ENCODE measurements at places on chromosomes 6 and 20. TPM values are rescaled to one million over a fixed set of nuclear protein-coding genes. Genes with fewer than 3 reads are reported as not detected.

The GZF1 gene
- polyA plus RNA-seq: 10.4 TPM

The SLC35F1 gene
- polyA plus RNA-seq: 18.5 TPM

- DNase-seq: no peak
Observed at GRCh38 chr20:36440370-36441026, 100.8 kb upstream of the MYL9 start.

DNA sequence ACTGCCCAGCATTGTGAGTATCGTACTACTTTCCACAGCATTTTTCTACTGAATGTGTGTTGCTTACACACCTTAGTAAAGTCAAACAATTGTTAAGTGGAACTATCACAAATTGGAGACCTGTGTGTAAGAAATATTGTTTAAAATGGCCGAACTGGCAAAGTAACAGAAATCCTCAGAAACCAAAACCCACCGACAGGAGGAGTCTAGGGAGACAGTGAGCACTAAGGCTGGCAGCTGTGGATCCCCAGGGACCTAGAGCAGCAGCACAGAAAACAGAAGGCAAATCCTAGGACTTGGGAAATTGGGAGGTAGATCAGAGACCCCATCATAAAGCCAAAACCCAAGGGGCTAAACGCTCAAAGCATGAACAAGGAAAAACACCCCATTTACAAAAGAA, 69.9 kb downstream of the SESN1 start:
- DNase-seq: no peak

- no peak for DNase-seq
Observed at GRCh38 chr20:4176187-4176586, 160.8 kb upstream of the RNF24 start.

The POU5F1 gene
- polyA plus RNA-seq: 1.3 TPM

DNA sequence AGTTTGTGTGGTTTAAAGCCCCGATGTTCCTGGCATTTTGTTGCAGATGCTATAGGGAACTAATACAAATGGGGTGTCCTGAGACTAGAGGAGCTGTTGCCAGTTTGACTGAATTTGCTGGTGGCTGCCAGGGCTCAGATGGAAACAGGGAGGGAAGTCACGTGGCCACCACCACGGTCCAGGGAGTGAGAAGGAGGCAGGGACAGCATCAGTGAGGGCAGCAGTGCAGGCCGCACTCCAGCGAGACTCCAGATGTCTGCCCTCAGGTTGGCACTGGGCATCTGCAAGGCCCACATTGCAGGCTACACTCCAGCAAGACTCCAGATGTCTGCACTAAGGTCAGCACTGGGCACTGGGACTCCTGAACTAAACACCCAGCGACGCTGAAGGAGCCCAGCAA, 86.2 kb downstream of the RAMACL start:
- DNase-seq: no peak

- no peak for DNase-seq
Observed at GRCh38 chr6:20432692-20433091, 31.0 kb downstream of the E2F3 start.

The RING1 gene
- polyA plus RNA-seq: 42.1 TPM

GRCh38 chr20:32906200-32906599, 47.5 kb downstream of the EFCAB8 start:
- no peak for DNase-seq

DNA sequence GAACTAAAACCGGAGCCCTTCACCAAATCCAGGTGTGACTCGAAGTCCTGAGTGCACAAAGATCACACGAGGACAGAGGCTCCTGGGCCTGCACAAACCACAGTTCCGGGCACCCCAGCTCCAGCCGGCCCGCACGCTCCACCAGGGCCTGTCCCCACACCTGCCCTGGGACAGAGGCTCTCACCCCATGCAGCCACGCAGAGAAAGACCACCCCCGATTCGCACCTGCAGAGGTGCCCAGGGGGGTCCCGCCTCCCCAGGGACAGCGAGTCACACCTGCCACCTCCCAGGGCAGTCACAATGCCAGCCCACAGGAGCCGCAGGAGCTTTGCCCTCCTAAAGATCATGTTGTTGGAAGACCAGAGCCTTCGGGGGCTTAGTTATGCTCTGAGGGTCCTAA, 25.4 kb upstream of the MRGBP start:
- DNase-seq: no peak

DNA sequence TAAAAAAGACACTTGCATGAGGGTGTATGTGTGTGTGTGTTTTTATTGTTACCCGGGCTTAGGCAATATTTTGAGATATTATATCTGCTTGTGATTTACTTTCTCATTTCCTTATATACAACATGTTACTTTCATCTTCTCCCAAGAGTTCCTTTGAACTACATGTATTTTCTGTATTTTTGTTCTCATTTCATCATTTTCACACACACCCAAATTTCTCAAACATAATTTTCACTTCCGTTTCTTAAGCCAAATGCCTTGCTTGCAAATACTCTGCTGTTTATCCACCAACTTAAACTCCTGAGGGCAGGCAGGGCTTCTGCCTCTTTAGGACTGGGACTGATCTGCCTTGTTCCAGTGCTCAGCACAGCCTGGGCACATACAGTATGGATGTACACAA, 69.3 kb upstream of the FYN start:
- no peak for DNase-seq

- no peak for DNase-seq
Observed at GRCh38 chr6:82208913-82209312, 38.6 kb downstream of the IBTK start.

- DNase-seq: no peak
Observed at GRCh38 chr6:136745300-136745699, 47.0 kb downstream of the MAP3K5 start.

The CENPQ gene
- 4.9 TPM for polyA plus RNA-seq

- no peak for DNase-seq
Observed at GRCh38 chr6:99066044-99066443, 118.3 kb upstream of the FBXL4 start.

- DNase-seq: no peak
Observed at GRCh38 chr20:17892189-17892938, 76.2 kb downstream of the SNX5 start.

The ZNF341 gene
- polyA plus RNA-seq: 3.1 TPM

DNA sequence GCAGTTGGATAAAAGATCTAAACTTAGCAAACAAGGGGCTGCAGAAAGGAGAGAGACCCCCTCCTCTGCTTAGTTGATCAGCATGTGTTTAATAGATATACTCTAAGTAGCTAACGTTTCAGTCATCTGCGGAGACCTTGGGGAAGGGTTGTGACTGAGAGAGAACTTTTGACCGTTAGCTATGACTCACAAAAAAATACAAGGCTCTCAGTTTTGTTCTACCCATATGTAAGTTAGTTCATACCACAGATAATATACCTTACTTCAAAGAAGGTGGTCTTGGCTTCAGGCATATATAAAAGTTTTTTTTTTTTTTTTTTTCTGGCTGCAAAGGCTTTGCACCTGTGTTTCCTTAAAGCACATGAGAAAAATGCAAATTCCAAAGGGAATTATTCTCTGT, 258.9 kb downstream of the GJA1 start:
- DNase-seq: peak; percentile 40

The CPXM1 gene
- polyA plus RNA-seq: 98.5 TPM

DNA sequence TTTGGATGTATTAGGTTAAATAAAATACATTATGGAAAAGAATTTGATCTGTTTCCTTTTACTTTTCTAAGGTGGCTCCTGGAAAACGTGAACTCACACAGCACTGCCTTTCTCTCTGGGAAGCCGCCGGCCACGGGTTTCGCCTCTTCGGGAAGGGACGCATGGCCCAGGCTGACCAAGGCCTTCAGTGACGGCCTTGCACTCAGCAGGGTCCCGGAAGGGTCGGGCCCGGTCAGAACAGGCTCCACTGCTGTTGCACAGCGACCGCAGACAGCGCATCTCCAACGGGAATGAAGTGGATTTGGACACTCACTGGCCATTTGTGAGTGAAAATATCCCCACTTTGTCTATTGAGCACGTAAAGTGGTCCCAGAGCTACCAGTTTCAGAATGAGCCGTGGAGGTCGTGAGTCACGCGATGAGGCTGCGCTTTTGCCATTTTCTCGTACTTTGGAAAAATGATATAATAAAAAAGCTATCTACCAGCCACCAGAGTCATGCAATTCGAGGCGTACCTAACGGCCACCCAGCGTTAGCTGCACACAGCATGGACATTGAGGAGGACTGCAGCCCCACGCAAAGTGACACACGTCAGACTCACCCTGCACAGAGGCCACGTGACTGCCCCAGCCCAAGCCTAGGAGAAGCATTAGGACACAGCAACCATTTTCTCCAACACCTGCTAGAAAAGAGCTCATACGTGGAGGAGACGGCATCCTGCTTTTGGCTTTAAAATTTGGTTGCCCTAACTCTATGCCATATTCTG, 244.3 kb downstream of the TTLL2 start:
- DNase-seq: no peak

DNA sequence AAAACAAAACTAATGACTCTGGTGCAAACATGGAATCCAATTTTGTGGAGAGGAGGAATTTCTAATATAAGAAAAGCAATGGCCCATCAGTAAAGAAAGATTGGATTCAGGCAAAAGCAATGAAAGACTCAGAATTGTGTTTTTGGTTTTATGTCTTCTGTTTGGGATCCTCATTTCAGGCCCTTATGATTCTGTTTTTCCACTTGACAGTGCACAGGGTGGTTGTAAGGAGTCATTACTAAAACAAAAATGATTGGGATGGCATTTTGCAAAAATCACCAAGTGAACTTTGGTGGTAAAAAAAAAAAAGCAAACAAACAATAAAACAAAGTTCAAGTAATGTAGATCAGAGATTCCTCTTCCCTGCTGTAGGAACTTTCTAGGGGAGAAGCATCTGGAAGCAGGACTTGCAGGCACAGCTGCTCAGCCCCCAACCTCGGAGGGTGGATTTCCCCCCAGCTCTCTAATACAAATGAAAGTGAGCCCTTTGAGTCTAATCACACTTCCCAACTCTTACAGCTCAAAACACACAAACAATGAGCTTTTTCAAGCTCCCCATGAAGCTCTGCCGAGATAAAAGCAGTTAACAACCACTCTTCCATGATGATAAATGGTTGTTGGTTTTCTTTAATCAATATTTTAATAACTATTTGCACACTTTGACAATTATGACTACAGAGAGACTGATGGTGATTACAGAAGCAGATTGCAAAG, 177.7 kb downstream of the ZDHHC14 start:
- DNase-seq: no peak

GRCh38 chr6:79215213-79215824, 19.2 kb downstream of the HMGN3 start:
- DNase-seq: peak; percentile 58

GRCh38 chr20:2700913-2701620, 8.5 kb downstream of the EBF4 start:
- no peak for DNase-seq

The HLA-DRA gene
- polyA plus RNA-seq: 2.4 TPM

GRCh38 chr6:136525586-136526195, 24.5 kb downstream of the MAP7 start:
- peak; percentile 3 for DNase-seq

DNA sequence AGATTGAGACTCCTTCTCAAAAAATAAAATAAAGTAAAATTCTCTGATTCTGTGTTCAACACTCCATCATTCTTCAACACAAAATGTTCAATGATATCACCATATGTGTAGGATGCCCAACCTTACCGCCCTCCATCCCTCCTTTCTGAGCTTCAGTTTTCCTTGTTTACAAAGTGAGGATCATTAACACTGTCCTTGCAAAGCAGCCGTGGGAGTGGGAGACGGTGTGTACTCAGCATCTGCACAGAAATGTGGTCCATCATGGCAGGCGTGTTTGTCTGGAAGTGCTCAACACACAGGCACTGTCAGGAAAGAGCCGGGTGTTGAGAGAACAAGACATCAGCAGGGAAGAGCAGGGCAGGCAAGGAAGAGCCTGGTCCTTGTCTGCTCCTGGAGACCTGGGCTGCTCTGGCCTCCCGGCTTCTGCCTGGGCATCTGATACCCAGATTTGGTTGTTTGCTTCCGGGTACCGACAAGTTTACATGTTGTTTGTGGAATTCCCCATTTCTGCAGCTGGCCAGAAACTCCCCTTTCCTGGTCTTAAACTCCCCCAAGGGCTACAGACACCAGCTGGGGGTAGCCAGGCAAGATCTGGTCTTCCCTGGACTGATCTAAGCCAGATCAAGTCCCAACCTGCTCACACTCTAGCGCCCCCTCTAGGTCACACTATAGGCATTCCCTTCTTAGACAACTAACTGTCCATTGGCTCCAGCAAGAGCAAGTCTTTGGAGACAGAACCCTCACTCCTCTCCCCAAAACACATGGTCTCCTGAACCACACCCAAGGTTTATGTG, 26.7 kb upstream of the TTPAL start:
- no peak for DNase-seq

GRCh38 chr20:21608777-21609176, 94.9 kb upstream of the NKX2-2 start:
- no peak for DNase-seq

The NHLRC1 gene
- 1.3 TPM for polyA plus RNA-seq

GRCh38 chr6:82381278-82381677, 17.7 kb downstream of the TPBG start:
- no peak for DNase-seq

DNA sequence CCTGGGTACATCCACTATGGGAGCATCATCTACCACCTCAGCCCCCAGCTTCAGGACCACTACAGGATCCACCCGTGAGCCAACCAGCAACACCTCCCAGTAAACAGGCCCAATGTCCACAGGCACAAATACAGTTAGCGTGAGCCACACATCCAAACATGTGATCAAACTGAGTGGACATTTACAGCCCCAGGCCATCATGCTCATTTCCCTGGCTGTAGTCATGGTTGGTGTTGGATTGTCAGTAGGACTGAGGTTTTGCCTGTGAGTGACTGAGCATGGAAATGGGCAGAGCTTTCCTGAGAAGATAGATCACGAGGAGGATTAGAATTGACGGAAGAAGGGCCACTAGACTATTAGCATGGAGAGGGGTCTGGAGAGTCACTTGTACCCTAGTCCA, 10.7 kb upstream of the MUC21 start:
- DNase-seq: no peak

- peak; percentile 17 for DNase-seq
Observed at GRCh38 chr6:28251661-28252008, 434 bp downstream of the ZKSCAN4 start.

DNA sequence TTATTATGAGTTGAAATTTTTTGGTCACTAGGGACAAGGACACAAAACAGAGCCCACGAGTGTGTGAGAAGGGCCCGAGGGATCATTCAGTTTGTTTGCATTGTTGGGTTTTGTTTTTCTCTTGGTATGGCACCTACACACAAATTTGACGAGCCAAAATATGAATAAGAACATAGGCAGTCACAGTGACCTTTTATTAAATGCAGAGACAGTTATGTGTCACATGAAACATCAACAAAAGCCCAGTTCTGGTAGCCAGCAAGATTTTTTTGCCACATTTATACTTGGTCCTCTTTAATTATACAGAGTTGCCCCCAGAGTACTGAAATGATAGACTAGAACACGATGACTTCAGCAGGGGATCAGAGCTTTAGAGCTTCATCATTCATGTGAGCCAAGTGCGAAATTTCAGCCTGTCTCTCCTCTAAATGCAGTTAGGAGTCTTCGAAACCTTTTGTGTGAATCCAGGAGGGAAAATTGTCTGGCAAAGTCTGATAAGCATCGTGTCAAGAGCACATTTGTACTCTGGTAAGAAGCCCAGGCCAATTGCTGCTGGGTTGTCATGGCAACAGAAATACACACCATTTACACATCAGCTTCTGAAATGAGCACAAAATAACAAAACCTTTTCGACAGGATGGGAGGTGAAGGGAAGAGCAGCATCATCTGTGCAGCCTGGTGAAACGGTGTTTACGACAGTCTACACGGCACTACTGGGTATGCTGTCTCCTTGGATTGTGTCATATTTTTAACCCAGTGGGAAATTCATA, 79.2 kb upstream of the RIPOR2 start:
- no peak for DNase-seq

GRCh38 chr6:53793318-53794136, 1.3 kb upstream of the LRRC1 start:
- peak; percentile 68 for DNase-seq
